ENCODE measurements at places on chromosomes 7 and 10.
A peak's percentile ranks its signal among the peaks of the same experiment; 100 is the strongest.

GRCh38 chr10:124648131-124648475, 96.1 kb downstream of the FAM53B start:
- DNase-seq, result no peak

GRCh38 chr7:101924171-101924570, 106.7 kb downstream of the CUX1 start:
- DNase-seq, result no peak

- DNase-seq, result no peak
Observed at GRCh38 chr10:72291019-72291532, 17.4 kb downstream of the DDIT4 start.

- peak; percentile 0 for DNase-seq
Observed at GRCh38 chr10:130987401-130987800, 324.1 kb downstream of the TCERG1L start.

GRCh38 chr10:1579671-1580070, 157.7 kb downstream of the ADARB2 start:
- DNase-seq, result no peak

DNA sequence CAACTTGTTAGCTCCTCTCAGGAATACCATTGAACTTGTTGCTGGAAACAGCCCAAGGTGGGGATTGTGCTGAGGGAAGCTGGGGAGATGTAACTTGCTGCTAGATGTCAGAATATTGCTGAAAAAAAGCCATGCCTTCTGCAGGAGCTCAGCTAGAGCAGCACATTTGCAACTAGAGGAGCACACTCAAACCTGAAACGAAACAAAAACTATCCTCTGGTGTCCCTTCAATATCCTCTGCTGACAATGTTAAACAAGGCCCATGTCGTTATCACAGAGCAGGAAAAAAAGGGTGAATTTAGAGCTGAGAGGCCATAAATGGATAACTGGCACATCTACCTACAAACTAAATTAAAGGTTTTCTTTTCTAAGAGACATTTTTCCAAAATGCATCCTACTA, 53.7 kb upstream of the MACC1 start:
- DNase-seq, result no peak

DNA sequence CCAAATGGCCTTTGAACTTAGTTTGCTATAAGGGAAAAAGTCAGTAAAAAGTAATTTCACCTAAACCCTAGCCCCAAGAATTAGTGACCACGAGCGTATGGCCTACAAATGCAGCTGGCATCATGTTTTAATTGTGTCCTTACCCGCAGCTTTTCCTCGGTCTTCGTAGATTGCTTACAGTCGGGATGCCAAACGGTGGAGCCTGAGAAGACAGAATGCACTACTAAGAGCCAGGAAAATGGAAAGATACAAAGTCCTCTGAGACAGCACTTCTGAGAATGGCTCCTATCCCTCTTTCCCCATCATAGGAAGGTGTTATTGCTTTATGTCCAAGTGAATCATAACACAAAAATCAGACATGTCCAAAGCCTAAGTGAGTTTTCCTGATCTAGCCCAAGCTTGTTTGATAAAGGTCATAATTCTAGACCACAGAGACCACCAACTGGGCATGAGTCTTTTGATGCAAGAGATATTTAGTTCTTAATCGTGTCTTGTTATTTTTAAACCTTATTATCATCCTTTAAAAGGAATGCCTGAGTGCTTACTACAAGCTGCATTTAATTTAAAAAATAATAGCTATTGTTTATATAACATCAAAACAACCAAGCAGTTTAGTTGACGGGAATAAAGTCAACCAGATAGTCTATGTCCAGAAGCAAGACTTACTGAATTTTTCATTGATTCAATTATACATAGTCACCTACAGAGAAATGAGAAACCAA, 83.7 kb upstream of the AFAP1L2 start:
- DNase-seq, result no peak

- no peak for DNase-seq
Observed at GRCh38 chr10:110657973-110658691, 14.0 kb downstream of the RBM20 start.

DNA sequence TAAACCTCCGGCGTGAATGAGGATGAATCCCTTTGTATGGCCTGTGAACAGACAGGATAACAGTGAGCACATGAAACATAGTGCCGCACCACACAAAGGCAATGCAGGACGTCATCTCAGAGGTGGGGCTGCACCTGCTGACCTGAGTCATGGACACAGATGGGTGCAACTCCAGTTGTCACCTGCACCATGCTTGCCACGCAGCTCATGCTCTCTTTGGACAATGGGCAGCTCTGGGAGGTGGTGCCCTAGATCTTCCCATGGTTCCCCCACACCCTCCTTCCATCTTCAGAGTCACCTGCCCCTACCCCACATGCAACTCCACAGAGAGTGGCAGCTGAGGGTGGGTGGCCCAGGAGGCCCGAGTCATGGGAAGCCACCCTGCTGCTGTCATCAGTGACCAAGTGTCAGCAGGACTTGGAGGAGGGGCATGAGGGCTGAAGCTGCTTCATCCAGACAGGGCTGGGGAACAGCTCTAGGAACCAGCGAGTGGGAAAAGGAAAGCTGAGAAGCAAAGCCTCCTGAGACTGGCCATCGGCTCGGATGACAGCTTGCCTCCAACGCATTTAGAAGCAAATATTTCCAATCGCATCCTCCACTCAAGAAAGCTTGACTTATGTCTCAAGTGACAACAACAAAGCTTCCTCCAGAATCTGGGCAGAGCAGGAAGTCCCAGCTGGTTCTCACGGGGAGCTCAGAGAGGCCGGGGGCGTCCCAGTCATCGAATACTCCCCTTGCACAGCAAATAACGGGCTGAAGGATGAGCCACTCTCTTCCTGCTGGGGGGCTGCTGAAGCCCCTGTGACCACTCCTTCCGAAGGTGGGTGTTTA, 27.1 kb downstream of the VIPR2 start:
- no peak for DNase-seq

DNA sequence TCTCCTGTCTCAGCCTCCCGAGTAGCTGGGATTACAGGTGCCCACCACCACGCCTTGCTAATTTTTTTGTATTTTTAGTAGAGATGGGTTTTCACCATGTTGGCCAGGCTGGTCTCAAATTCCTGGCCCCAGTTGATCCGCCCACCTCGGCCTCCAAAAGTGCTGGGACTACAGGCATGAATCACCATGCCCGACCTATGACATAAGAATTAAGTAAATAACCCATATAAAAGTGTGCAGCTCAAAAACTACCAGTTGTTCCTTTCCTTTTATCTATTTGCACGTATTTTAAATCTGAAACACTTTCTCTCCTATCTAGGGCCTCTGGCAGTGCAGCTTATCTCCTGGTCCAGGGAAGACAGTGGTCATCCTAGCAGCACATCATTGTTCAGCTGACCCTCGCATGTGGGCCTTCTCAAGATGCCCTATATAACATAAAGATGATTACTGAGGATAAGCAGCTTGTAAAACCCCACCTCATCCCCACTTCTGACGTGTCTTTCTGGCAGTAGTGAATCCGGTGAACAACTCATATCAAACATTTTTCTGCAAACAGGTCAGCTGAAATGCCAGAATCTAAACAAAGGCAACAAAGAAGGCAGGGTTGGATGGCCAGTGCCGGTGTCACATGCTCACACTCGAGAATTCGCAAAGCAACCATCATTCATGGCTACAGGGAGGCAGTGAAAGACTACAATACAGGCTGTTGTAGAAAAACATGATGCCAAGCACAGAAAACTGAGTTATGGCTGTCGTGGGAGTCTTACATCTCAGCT, 36.0 kb upstream of the KCNIP2 start:
- no peak for DNase-seq

DNA sequence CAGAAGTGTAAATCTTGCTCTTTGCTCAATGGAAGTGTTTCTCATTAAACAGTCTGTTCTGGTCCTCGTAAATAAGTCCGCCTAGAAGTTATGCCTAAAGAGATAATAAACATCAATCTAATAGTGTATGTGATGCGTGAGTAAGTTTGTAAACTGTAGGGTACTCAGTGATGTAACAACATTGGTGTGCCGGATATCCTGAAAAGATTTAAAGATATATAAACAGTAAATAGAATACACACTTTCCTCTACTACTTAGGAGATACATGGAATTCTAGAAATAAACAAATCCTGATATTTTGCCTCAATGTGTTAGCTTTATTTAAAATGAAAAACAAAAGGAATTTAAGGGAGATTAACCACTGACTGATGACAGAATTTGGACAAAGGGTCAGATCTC, 123.5 kb downstream of the AHR start:
- DNase-seq, result no peak

DNA sequence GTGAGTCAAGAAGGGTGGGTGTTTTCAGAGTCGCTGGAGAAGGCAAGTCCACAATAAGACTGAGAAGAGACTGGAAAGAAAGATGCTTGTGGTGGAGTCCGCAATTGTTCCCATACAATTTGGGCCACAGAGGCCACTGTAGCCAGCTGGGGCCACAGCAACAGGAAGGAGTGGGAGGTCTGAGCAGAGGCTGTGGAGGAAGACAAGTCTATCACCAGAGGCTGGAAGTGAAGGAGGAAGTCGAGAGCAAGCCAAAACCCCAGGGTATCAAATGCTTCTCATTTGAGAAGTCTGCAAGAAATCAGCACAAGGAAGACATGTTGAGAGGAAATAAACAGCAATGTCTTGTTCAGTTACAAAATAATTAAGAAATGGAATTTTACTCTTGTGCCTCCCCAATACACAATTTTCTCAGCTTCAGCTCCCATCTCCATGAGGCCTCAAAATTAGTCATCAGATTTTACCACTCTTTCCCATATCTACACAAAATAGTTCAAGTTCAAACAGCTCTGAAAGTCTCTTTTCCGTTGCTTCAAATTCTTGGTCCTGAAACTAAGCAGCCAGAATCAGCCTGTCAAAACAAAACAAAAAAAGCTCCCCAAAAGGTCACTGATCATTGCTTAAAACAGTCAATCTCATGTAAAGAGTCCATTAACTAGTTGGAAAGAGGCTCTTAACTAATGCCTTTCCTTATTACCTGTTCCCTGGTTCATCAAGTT, 31.6 kb downstream of the SLC16A12 start:
- no peak for DNase-seq

DNA sequence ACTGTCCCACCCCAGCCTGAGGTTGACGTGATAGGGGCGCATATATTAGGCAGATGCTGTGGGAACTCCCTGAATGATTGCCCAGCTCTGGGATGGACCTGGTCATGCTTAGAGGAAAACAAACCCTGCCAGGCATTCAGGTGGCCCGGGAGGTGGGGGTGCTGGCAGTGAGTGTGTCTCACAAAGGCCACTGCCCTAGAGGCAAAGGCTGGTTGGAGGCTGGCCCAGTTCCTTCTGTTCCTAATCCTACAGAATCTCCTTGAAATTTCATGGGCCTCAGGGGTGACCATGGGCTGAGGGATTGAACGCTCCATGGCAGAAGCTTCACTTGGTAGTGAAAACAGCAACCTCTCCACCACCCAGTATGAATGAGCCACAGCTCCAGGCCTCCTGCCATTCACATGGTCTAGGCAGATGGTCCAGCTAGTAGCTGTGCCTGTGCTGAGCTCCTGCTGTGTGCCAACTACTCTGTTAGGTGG, 25.6 kb downstream of the ADRA2A start:
- no peak for DNase-seq

GRCh38 chr10:26486990-26487850, 49.1 kb downstream of the APBB1IP start:
- DNase-seq, result no peak

DNA sequence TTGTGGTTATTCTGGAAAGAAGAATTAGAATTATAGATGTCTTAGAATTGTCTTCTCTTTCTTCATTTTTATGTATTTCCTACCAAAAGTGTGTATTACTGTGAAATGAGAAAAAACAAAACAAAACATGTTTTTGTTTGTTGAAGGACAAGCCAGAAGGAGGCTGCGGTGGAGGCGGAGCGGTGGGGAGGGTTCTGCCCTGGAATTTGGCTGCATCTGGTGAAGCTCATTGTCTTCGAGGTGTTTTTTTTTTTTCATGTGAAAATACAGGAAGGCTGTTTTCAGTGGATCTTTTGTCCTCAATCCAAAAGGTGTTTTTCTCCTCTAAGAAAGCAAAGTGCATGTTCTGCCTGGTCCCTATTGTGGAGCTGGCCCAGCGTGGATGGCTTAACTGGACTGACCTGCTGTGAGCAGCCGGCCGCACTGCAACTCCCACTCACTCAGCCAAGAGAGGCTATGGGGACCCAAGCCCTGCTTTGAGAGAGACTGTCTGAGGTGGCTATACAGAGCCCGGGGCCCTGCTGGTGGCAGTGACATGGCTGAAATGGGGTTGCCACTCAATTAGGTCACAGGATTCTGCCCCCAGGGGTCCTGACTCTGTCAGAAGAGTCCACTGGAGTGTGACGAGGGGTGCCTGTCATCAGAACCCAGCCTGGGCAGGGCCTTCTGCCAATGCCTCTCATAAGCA, 184.9 kb upstream of the MKI67 start:
- no peak for DNase-seq

DNA sequence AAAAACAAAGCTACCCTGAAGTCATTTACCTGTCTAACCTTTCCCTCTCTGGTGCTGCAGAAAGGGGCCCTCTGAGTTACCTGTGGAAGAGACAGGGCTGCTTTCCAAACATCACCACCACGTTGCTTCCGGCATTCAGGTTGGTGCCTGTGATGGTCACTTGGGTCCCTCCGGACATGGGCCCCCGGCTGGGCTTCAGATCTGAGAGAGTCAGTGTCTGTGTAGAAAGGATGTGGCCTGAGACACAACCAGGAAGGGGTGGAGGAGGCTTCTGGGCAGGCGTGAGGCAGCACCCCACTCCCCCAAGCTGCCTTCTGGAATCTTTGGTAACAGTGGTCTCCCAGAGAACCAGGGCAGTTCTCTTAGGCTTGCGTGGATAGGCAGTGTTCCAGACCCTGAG, 388.9 kb downstream of the PLXNA4 start:
- DNase-seq, result no peak

GRCh38 chr7:38748056-38748610, 117.0 kb upstream of the AMPH start:
- DNase-seq, result no peak

DNA sequence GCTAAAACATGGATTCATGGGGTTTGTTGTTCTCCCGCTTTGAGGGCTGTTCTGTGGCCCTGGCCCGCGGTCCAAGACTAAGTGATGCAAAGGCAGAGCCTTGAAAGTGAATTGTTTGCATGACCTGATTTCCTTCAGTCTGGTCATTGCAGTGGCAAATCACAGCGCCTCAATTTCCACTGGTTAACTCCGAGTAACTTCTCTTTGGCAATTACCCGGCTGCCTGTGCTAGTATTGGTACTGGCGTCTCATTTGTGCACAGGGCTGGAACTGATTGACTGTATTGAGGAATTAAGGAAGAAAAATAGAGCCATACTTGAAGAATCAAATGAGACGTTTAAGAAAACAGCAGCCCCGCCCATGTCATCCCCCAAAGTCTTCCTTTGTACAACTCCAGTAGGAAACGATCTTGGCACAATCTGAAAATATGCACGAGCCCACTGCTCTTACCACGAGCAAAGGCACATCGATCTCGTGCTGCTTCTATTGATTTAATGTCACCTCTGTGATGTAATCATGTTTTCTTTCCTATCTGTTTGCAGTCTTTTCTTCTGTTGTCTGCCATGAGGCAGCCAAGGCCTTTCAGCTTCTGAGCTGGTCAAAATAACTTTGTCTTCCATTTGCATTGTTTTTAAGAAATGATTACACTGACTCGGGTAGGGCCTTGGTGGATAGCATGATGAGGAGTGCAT, 60.6 kb upstream of the SHH start:
- no peak for DNase-seq
